ENCODE measurements at places on chromosomes 13 and 19. TPM values are rescaled to one million over a fixed set of nuclear protein-coding genes. Genes with fewer than 3 reads are reported as not detected.

KIR2DL3 gene
- not detected for total RNA-seq

AKT1S1 gene
- total RNA-seq: 64.2 TPM

- no peak for DNase-seq
Observed at GRCh38 chr19:47507012-47507411, 7.9 kb downstream of the NAPA start.

DNA sequence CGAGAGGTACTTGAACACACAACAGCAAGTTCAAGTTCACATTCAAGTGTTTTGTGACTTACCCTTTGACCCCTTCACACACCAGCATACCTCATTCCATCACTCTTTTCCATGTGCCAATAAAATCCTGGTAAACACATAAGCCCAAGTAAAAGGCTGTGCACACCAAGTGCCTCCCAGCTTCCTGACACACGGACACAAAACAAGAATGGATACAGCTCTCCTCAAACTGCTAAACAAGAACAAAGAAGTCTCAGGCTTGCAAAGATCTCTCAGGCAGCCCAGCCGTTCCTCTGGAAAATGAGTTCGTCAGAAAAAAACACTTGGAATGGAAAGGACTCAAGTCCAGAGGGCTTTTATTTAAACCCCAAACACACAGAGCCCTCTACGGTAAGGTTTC is 83.7 kb downstream of the NUFIP1 start:
- no peak for DNase-seq

DNA sequence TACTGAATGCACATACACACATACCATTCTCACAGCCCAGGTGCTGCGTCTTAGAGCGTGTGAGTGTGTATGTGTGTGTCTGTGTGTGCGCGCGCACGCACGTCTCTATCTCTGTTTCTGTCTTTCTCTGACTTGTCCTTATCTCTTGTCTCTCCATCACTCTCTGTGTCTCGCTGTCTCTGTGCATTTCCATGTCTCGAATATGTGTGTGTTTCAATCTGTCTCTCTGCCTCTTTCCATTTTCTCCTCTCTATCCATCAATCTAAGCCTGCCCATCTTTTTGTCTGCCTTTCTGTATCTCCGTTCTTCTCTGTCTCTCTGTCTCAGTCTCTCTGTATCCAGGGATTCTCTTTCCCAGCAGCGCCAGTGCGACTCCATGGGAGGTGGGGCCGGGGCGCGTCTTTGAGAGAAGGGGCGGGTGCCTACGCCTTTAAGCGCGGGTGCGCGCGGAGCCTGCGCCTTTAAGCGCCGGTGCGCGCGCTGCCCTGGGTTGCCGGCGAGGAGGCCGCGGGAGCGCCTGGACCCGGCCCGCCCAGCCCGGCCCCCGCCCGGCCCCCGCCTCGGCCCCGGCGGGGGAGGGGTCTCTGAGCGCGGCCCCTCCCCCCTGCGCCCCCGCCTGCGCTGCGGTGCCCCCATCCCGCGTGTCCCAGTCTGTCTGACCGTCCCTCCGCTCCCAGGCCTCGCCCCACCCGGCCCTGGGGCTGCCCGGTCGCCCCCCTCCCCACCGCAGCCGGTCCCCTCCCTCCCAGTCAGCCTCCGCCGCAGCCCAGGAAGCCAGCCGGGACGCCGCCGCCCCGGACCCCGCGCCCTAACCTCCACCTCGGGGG is at the start of gene LRFN3:
LRFN3 (plus strand) TSS at position 464 of the 827 bp plus-strand sequence. CDS start 3,052 bp downstream, outside the sequence.
- DNase-seq: peak; percentile 45

- DNase-seq: no peak
Observed at GRCh38 chr19:18666317-18666716, 17.2 kb upstream of the CRTC1 start.

DNA sequence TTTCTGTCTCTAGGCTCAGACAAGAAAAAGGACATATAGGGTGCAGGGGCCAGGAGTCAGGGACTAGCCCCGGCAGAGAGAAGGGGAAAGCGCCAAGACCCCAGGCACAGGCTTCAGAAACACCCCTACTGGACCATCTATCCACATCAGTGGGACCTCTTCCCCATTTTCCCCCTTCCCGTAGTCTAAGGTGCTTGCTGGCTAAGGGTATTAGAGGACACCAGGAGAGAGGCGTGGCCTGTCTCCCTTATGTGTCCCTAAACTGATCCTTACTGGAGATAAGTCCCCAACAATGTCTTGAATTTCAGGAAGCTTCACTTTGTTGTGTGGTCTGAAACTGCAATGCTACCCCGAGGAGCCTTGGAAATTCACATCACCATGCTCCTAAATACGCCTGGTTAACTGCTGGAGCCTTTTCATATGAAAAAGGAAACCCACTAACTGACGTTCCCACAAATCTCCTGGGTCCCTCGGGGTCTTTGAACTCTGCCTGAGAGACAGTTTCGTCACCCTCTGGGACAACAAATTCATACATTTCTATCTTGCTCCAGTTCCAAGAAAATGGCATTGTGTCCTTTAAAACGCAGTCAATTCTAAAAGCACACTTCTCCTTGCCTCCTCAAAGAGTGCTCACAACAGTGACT is 197.7 kb downstream of the COL4A1 start:
- no peak for DNase-seq

GRCh38 chr19:13556552-13556951 is 50.3 kb upstream of the CACNA1A start:
- no peak for DNase-seq

- no peak for DNase-seq
Observed at GRCh38 chr19:43320546-43320945, 32.9 kb upstream of the CD177 start.

Data from endothelial cell of umbilical vein (primary cell).